ENCODE measurements at places on chromosomes 7 and 10.

- DNase-seq, result no peak
These were observed 282.5 kb upstream of the KLF6 start for GRCh38 chr10:4067531-4067930.

GRCh38 chr7:118286131-118286530 lies 61.6 kb downstream of the ANKRD7 start:
- DNase-seq, result no peak

DNA sequence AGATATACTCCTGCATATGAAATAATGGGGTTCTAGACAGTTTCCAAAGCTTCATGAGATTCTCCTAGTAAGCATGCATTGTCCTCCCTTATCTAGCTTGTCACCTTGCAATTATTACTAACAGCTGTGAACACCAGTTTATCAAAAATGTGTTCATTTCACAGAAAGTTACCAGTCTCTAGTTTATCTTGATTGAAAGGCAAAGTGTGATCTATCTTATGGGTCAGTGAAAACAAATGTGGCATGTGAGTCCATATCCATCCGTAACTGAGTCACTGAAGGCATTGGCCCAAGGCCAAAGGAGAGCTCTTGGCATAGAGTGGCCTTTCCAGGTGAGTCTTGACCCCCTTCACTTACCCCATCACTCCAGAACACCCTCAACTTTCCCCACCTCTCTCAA lies 53.2 kb downstream of the GSAP start:
- no peak for DNase-seq

DNA sequence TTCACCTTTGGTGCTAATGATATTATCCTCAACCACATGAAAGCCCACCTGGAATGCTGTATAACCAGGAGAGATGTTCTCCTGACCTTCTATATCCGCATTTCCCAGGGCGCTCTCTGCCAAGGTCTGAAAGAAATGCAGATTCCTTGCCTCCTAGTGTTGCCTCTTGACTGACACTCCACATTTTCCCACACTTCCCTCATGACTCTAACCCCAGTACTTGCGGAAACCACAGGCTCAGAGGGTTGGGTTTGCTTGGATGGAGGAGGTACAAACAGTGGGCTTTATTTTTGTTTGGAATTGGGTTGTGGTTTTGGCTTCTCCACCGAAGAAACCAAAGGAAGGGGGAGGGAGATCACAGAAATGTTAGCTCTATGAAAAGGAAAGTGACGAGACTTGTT lies 222.9 kb upstream of the CELF2 start:
- DNase-seq, result no peak

- no peak for DNase-seq
These were observed 140.8 kb downstream of the ADAM12 start for GRCh38 chr10:126247446-126247975.

DNA sequence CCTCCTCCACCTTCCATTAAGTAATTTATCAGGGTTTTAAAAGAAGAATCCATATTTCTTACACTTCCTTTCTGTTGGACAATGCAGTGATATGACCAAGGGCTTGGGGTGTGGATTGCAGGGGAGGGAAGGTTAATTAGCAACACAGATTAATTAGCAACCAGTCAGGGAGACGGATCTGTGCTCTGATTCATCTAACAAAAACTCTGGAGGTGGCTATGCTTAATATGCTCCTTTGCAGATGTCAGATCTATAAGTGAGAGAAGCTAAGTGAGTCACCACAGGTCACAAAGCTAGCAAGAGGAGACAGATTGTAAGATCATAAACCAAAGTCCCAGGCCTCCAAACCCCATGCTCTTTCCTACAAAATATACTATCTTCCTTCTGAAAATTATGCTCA lies 178.8 kb upstream of the ITGB1 start:
- DNase-seq, result no peak

- DNase-seq, result no peak
These were observed 752 bp downstream of the KLF14 start for GRCh38 chr7:130732980-130733930.

DNA sequence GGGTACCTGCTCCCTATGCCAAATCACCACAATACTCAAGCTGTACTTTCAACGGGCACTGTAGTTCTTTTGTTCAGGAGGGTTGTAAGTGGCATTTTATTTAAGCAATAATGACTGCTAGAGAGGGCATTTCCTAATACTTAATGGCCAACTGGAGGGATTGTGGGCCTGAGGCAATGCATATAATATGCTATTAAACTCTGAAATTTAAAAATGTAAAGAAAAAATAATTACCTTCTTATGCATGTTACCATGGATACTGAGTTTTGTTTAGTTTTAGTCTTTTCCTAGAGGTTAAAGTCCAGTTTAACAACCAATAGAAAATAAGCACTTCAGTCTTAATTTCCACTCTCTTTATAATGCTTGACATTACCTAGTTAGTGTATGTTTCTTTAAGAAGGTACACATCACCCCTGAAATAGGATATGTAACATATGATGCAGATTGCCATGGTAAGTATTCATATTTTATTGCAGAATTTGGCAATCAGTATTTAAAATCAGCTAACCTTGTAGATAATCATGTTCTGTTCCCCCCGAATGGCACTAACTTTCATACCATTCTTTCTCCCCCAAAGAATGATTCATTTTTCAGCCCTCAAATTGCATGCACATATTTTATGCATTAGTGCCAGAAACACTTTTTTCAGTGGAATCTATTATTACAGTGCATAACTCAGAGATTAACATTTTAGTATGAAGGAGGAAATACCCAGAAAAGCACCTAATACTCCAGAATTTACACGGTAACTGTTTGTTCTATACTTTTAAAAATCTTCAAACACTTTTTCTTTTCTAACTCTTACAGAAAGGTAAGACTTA lies 90.3 kb upstream of the ZNF438 start:
- DNase-seq, result no peak

- DNase-seq, result no peak
These were observed 488.4 kb downstream of the NXPH1 start for GRCh38 chr7:8921807-8922206.

DNA sequence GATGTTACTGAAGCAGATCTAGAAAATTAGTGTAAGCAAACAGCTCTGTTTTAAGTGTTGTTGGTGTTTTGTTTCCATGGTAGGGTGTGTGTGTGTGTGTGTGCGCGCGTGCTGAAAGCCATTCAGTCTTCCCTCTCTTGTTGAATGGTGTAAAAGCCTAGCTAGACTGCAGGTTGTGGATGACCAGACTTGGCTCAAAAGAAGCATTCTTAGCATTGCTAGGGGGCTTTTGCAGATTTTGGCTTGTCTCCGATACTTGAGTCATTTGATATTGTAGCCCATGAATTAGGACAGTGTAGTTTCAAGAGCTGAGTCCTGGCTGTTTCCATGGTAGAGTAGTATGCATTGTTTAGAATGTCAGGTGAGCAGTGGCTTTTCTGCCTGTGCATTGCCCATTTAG lies 99.1 kb downstream of the SND1 start:
- DNase-seq, result no peak

Measured in NCI-H748 treated with DMSO at 0.1 percent for 48 hours (cell line).